ENCODE measurements at places on chromosomes 5 and 9.

DNA sequence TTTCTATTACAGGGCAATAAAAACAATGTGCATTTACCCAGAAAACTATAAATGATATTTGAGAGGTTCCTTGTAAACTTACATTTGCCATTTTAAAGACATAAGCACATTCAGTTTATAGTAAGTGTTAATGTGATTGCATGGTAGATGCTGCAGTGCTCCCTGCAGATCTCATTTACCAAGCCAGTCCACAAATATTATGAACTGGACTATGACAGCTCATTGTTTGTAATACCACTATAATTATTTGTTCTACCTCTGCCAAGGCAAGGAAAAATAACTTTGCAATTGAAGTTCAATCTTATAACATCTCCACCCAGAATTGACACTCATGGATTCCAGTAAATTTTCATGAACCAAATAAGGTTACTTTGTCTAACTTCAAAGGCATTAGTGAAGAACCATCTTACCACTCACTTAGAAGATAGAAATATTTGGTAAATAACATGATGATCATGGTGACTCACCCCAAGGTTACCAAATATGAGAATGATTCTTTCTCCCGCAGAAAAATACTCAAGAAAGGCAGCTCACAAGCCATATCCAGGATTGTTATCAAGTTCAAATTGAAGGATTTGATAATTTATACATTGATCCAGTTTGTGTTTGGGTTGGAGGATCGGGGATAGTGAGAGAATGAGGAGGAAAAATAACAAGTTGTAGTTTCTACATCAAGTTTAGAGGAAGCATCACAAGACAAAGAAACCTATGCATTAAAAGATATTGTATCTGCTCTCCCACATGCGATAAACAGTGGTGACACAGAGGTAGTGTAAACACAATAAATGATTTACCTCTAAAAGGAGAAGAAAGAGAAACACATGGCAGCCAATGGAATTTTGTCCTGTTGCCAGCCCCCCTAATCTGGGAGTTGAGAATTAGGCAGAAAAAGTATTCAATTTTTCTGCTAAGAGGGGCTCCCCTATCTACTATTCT is 29.5 kb downstream of the CDH9 start:
- DNase-seq, result no peak

DNA sequence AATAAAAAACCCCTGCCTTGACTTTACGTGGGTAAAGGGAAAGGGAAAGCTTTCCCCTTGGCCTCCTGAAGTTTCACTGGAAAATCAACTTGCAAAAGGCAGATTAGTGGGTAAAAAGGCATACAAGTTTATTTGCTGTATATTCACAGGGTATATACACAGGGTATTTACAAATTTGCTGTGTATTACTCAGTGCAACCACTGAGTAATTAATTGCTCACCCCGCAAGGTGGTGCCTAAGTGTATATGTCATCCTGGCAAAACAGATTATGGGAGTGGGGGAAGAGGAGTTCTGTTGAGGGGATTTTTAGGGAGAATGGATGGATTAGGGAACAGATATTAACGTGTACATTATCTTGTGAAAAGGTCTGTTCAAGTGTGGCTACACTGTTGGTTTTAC is 7.1 kb upstream of the RARS1 start:
- no peak for DNase-seq

- no peak for DNase-seq
These were observed 25.7 kb downstream of the NCS1 start for GRCh38 chr9:130197888-130198287.

- no peak for DNase-seq
These were observed 108.1 kb downstream of the SNCAIP start for GRCh38 chr5:122420091-122420490.

DNA sequence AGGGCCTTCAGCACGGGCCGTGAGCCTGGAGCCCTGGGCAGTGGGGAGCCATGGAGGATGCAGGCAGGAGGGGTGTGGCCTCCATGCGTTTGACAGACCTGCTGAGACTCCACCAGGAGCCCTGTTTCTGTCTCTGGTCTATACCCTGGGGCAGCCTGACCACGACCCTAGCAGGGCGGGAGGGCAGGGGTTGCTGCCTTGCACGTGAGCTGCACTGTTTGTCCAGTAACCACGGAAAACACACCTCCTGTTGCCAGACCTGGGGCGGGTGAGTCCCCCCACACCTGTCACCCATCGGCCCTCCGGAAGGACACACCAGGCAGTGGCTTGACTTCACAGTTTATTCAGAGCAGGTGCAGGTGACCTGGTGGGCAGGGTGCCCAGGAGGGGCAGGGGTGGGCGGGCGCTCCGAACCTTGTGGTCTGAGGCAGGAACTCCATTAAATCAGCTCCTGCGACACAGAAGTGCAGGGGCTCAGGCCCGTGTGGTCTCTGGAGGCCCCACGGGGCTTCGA is 3.9 kb downstream of the LCN8 start:
- no peak for DNase-seq

DNA sequence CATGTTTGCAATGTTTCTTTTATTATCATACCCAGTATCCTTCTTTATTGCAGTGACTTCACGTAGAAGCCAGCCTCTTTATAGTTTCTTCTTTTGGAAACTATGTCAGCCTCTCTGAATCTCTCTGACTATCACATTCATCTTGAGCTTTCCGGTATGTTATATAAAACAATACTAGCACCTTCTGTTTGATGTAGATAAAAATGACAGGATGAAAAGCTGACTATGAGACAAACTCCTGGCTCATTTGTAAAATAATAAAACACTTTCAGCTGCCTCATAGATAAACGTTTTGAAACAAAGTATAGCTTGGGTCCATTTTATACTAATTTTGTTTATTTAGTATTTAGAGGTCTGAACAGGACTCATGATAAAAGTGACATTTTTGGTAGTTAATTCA is 1145.4 kb upstream of the NUDT12 start:
- DNase-seq, result no peak

DNA sequence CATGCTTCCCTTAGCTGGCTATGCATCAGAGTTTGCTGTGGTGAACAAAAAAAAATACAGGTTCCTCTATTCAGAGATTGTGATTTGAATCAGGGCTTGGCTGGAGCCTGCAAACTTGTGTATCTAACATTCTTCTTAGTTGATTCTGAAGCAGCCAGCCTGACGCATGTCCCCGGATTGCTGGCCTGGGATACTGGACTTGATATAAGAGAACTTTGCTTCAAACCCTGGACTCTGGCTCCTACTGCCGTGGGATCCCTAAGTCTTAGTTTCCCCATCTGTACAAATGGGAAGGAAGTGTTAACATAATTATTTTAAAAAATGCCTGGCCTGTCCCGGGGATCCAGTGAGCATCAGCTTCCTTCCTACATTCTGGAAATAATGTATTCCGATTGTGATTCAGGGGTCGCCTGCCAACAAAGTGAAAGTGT is 292.8 kb downstream of the ARHGEF28 start:
- no peak for DNase-seq

GRCh38 chr5:527646-528628 is 3.7 kb upstream of the SLC9A3 start:
- no peak for DNase-seq

- DNase-seq, result no peak
These were observed 13.1 kb downstream of the LRRC26 start for GRCh38 chr9:137156567-137157375.

DNA sequence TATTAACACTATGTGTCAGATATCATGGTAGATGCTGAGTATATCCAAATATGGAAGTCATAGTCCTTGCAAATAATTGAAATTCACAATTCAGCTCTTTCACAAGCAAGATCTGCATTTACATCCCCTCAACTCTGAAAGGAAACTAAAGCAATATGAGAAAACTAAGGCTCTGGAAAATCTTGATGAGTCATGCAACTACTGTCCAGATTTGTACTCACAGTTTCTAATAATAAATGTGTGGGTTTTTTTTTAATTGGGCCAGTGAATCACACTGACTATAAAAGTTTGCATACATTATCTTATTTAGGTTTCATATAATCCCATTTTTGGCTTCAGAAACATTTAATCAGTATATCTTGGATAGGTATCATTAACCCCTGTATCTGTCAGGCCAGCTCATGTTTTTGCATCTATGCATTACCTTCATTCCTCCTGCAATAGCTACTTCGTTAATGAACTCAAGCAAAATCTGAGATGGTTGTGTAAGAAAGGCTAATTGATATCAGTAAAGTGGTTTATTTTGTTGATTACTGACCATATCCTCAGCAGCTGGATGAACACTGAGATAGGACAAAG is 58.7 kb upstream of the PRR16 start:
- no peak for DNase-seq

GRCh38 chr9:84270847-84271530 is 69.6 kb downstream of the SLC28A3 start:
- no peak for DNase-seq

GRCh38 chr9:87461256-87461655 is 36.4 kb upstream of the DAPK1 start:
- DNase-seq, result no peak

- no peak for DNase-seq
These were observed 106.2 kb downstream of the LHFPL2 start for GRCh38 chr5:78542321-78542840.

DNA sequence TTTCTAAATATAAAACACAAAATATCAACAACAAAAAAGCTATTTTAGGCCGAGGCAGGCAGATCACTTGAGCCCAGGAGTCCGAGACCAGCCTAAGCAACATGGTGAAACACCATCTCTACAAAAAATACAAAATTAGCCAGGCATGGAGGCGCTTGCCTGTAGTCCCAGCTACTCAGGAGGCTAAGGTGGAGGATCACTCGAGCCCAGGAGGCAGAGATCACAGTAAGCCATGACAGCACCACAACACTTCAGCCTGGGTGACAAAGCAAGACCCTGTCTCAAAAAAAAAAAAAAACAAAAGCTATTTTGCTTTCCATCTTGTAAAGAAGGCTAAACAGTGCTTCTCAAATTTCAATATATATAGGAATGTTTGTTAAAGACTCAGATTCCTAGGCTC is 11.3 kb downstream of the C5orf15 start:
- DNase-seq, result no peak

DNA sequence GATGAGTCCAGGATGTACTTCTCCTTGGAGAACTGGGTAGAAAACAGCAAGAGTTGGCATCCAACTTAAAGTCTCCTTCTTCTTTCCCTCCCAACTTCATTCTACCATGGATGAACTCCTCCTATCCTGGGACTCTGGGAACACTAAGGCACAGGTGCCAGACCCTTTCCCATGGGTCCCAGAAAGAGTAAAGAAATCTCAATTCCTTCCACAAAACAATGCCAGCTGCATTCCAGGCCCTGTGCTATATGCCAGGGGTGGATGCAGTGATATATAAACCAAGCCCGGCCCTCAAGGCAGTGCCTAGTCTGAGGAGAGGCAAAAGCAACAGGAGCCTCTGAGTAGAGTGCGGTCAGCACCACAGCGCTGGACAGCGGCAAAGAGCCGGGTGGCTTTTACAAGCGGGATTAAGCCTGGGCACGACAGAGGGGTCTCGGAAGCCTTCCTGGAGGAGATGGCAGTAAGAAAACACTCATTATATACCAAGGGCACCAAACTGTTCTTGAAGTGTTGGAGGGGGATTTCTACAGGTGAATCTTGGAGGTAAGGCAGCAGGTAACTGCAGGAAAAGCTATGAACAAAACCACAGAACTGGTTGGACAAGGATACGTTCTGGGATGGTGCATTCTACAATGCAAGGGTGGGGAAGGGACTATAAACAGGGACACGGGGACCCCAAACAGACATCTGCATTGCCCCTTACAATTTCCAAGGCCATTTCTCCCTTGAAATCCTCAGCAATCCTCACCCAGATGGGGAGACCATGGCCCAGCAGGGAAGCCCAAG is 16.4 kb upstream of the TOR2A start:
- no peak for DNase-seq

DNA sequence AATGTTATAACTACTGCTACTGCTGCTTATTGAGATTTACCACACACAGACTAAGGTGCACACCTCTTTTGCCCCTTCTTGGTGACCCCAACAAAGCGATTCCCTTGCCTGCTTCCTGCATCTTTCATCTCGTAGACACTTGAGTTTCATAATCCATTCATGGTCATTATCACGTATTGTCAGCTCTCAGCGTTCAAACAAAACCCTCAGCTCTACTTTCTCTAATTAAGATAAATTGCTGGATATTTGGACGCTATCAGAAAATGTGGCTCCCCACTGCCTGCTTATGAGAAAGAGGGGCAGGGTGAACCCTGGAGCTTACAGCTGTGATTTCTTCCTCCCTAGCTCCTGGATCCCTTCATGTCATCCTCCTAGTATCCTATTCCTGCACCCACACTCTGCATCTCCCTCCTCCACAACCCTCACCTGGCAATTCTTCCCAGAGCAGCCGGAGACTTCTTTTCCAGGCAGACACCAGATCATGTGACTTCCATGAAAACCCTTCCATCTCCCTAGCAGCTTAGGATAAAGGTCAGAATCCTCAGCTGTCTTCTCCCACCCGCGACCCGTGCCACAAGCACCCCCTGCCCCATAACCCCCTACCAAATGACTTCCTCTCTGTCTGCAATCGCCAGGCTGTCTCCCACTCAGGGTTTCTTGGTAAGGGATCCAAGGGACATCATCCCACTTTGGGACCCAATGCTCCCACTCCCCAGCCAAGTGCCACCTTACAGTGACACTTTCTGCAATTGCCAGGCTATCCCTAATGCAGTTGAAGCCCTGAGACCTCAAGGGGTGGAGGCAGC is 146.5 kb downstream of the NSG2 start:
- no peak for DNase-seq

GRCh38 chr9:109463924-109464625 is 34.0 kb downstream of the PTPN3 start:
- no peak for DNase-seq

DNA sequence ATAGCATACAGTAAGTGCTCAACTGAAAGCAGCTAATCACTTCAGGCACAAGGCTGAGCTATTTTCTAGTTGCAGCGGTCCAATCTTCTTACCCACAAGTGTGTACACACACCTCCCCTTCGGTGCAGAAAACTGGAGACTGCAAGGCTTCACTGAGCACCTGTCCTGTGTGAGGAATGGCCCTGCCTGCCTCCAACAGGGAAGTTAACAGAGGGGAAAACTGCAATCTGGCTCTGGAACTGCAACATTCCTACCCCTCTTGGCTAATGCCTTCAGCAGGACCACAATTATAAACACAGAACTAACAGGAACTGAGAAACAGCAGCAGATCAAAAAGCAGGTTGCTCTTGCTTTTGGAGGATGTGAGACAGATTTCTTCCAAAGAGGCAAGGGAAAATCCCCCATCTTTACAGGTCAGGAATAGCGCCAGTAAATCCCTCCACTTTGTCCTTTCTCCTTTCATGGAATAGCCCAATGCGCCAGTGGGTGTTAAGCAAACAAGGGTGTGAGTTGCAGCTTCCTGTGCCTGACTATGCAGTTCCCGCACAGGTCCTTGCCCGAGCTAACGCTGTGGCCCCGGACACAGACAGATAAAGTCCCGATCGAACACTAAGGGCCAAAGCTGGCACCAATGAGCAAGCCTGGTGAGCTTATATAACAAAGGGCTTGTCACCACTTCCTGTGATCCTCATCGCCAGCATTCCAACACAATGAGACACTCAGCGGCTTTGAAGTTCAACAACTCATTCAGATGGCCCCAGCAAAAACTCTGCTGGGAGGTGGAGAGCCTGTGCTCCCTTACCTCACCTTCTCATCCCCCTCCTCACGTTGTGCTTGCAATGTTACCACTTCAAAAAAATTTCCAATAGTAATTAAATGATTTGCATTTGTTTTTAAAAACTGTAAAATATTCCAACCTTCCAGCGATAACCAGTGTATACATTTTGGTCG is 21.5 kb downstream of the SHB start:
- no peak for DNase-seq

Measured in D721Med (cell line).